ENCODE measurements at places on chromosomes 1 and 21.
A peak's percentile ranks its signal among the peaks of the same experiment; 100 is the strongest.

DNA sequence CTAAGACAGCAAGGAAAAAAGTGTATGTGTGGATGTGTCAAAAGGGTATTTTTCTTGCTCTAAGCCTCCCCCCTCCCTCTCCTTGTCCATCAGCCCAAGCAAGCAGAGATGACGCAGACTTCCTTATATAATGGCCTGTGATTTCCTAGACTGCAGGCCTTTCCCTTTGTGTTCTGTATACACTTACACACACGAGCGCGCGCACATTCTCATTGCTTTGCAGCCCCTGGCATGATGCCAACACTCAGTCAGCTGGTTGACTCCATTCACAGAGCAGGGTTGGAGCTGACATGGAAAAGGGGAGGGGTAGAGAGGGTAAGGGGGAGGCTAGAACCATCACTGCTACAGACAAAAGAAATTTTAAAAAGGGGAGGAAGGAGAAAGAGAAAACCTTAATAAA lies 41.8 kb downstream of the GATAD2B start:
- peak; percentile 44 for DNase-seq

GRCh38 chr1:244164511-244164890 lies 113.4 kb downstream of the ZBTB18 start:
- no peak for DNase-seq

GRCh38 chr1:73674945-73675561 lies 522.9 kb downstream of the LRRIQ3 start:
- no peak for DNase-seq

DNA sequence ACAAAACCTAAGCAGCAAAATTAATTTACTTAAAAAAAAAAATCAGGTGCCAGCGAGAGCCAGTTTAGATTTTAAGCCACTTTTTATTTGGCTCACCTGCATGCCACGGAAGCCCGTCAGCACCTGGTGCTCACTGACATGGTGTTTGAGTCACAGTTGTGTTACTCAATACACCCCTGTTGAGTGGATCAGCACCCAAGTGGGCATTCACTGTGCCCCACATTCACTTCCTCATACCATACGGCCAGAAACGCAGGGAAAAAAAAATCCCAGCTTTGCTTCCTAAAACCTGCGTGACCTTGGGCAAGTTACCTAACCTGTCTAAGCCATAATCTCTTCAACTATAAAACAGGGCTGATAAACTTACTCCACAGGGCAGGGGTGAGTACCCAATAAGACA lies 42.8 kb upstream of the SIM2 start:
- no peak for DNase-seq

DNA sequence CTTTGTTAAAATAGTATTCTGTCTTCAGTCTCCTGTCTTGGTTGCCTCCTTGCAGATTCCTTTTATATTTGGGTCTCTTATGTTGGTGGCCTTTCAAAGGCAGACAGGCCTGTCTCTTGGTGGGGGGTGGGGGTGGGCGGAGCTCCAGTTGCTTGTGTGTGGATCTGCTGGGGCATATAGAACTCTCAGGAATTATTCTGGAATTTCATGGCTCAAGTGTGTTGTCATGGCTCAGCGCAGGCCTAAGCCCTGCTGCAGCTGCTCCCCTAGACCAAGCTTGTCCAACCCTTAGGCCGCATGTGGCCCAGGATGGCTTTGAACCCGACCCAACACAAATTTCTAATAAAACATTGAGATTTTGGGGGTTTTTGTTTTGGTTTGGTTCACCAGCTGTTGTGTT lies 8.0 kb downstream of the C1orf35 start:
- DNase-seq: no peak

DNA sequence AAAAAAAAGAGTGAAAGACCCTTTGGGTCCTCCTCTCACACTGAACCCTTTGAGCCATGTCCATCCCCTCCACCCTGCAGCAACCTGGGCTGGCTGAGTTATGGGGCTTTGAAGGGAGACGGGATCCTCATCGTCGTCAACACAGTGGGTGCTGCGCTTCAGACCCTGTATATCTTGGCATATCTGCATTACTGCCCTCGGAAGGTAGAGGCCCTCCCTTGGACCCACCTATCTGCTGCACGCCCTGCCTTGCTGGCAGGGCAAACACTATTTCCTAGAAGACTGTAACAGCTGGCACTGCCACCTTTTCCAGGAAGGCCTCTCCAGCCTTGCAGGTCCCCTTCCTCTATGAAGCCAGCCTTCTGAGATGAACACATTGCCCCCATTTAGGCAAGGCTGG lies 1.1 kb downstream of the SLC50A1 start:
- no peak for DNase-seq

DNA sequence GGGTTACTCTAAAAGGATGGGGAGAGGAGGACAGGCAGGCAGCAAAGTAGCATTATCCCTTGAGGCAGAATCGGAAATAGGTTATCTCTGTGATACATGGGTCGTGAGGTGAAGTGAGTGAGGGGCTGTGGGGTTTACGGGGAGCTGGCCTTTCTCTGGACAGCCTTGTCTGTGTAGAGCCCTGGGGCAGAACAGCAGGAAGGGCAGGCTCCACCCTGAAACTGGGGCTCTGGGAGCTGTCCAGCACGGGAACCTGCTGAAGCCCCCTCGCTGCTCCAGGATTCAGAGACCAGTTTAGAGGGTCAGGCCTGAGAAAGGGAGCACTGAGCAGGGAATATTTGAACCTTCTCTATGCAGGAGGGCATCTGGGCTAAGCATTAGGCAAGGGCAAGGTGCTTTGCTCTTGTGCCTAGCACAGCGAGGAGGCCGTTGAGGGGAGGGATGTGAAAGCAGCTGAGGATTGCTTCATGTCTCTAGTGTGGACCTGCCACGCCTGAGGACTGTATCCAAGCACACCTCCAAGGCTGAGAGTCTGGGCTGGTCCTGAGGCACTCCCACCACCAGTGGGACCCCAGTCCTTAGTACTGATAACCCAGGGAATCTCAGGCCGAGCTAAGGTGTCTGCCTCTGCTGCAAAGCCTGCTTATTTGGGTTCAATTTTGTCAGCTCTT lies 55.8 kb downstream of the NAV1 start:
- no peak for DNase-seq

DNA sequence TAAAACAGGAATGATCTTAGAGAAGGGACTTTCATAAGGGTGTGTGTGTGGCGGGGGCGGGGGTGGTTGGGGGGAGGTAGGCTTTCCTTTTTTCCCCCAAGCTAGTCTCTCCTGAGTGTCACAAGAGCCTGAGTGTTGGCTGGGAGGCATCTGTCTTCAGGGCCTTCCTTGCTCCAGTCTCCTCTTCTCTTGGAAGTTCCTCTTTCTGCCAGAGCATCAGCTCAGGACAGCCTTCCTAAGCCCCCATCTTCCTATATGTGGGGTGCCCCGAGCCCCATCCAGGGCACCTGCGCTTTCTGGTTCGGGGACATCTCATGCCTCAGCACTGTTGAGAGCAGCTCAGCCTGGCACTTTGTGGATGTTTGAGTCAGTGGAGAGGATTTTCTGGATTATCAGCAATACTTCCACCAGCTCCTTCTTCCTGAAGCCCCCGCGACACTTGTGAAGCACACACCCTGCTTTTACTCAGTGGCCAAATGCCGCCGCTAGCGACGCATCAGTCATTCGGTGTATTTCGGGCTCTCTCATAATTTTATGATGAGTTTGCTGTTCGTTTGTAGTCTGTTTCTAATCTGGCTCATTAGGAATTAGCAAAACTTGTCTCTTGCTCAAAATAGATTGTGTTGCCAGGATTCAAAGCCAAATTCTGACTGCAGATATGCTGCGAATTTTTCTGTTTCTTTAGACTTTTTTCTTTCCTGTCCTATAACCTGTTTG lies 61.7 kb downstream of the GALNT2 start:
- DNase-seq: no peak

DNA sequence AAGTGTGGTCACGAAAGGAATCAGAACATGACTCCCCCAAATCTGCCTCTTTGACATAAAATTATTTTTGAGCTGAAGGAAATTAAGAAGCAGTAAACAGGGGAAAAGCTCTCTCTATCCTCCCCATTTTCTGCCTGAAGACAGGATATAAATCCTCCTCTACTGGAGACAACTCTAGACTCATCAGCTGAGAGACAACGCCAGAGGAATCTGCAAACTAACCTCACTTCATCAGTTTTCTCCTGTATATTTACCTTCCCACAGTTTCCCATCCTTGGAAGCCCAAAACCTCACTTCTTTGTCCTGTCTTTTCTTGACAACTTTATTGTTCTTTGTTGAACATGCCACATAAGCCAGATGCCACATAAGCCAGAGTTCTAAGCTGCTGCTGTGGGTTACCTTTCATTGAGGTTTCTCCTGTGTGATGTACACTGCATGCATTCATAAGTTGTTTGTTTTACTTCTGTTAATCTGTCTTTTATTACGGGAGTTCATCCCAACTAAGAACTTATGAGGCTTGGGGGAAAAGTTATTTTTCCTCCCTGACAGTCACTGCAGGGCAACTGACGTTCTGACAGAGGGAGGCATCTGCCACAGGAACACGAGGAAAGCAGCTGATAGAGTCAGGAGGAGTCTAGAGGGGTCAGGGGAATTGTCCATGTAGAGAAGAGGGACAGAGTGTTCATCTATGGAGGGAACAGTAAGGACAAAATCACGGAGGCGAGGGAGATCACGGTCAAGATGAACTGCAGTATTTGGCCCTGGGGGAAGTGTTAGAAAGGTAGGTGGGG lies 19.2 kb downstream of the ST6GALNAC3 start:
- no peak for DNase-seq

DNA sequence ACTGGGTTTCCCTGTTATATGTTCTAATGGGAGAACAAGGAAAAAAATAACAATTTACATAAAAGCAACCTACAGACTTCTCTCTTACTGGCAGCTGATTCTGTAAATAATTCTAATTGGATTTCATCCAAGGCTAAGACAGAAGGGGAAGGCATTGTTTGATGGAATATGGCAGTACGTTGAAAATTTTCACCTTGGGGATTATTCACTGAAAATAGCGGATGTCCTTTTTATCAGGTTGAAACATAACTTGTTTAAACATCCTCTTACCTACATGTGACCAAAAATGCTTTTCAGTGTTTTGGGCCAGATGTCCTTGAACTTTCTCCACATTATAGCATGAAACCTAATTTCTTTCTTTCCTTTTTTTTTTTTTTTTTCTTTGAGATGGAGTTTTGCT lies 24.9 kb downstream of the TSNAX start:
- no peak for DNase-seq

GRCh38 chr1:37439349-37439995 lies 34.9 kb upstream of the ZC3H12A start:
- no peak for DNase-seq

GRCh38 chr1:161483361-161483760 lies 21.9 kb upstream of the FCGR2A start:
- DNase-seq: no peak

DNA sequence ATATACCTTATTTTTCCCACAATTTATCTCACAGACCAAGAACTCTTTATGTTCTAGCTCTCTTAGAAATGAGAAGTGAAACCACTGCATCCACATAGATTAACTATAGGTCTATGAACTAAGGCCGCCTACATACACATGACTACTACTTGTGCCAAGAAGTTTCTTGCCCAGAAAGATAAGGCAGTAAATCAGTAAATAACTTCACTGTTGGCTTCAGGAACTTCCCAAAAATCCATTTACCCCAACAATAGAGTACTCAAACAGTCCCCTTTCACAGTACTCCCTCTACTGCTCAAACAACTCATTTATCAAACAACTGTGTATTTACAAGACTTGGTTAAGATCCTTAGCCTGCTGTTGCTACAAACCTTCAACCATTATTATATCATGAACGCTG lies 96.5 kb downstream of the NME7 start:
- no peak for DNase-seq

DNA sequence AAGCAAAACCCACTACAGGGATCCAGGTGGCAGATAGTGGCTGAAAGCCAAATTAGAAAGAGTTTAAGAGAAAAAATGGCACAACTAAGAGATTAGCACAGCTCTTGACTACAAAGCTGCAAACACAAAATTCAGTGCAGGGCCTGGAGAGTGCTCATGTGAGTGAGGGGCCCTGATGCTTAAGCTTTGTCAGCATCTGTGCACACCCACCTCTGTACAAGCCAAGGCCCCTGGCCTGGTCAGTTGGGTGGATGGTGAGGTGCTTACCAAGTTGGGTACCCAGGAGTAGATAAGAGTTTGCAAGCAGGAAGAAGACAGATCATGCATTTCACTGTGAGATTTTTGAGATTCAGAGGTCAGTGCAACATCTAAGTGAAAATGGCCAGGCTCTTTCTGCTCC lies 62.7 kb upstream of the ATP1B1 start:
- DNase-seq: no peak

GRCh38 chr21:29793712-29794111 lies 146.1 kb downstream of the GRIK1 start:
- no peak for DNase-seq

GRCh38 chr1:56917356-56917755 lies 48.5 kb downstream of the C8B start:
- no peak for DNase-seq

- no peak for DNase-seq
These were observed 403.4 kb upstream of the BRINP3 start for GRCh38 chr1:190881064-190881463.
